CD4-positive, alpha-beta T cell treated with Interleukin-17A for 4 hours (primary cell): ENCODE measurements at places on chromosomes 13 and 19.

GRCh38 chr19:11496391-11497163 lies 9.1 kb downstream of the ZNF653 start:
- peak; percentile 76 for DNase-seq

- DNase-seq, result no peak
Observed at GRCh38 chr13:107118506-107118905, 550.6 kb upstream of the ARGLU1 start.

DNA sequence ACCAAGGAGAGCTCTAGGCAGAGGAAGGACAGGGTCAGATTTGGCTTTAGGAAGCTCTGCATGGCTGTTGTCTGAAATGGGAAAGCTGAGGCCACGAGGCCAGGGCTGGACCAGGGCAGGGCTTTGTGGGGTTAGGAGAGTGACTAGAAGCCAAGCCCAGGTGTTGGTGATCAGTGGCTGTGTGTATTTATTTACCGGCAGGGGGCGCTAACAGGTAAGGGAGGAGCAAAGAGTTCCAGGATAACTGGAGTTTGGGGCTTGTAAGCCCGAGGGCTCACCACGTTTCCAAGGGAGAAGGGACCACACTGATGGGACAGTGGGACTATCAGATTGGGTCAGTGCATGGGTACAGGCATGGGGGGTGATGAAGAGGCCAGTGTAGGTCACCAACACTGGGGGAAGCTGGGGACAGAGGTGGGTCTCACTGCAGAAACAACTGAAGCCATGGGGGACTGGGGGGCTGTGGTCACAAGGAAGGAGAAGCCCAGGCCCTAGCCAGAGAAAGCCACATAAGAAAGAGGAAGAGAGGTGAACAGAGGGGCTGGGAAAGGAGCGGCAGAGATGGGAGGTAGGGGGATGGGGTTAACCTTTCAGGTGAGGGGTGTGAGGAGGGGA lies 3.9 kb downstream of the TMEM147 start:
- DNase-seq, result peak; percentile 75

DNA sequence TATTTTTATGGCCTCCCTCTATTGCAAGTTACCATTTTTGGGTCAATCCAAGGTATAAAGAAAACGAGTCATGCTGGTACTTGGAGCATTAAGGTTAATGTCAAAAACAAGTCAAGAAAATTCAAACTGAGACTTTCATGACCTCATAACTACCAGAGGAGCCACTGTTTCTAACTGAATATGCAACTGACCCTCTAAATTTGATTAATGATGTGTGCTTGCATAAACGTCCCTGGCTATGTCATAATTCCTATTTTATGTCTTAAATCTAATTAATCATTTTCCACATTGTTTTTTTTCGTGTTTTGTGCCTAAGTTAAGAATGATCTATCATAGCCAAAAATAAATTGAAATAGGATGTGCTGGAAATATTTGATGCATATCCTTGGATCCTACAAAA lies 396.7 kb upstream of the GPC6 start:
- no peak for DNase-seq

GRCh38 chr13:38888309-38888708 lies 102.3 kb downstream of the STOML3 start:
- DNase-seq, result no peak

DNA sequence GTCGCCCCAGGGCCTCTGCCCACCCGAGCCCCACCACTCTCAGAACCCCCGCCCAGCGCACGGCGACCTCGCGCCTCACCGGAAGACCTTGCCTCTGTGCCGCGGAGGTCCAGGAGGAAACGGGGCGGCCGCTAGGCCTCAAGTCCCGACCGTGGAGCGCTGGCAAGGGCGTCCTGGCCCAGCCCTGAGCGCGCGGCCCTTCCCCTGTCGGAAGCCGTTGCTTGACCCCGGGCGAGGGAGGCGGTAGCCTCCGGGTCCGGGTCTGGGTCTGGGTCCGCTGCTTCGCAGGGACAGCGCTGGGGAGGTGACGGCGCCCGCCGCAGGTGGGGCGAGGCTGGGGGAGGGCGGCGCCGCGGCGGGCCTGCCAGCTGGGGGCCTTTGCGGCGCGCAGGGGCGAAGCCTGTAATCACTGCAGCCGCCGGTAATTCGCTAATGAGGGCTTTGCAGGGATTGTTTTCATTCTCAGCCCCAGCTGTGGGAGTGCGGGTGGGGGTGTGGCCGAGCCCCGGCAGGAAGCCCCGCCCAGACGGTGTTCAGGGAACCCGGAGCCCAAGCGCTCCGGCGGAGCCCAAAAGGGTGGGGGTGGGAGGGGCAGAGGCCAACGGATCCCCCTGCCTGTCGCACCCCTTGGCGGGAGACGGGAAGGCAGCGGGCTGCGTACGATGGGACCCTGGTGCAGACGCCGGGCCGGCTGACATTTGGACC lies 8.6 kb downstream of the C19orf25 start:
- DNase-seq, result peak; percentile 88

- no peak for DNase-seq
Observed at GRCh38 chr13:53775807-53776206, 747.2 kb downstream of the OLFM4 start.

GRCh38 chr19:15843203-15843893 lies 27.9 kb upstream of the OR10H1 start:
- DNase-seq, result no peak

GRCh38 chr19:51754109-51754508 lies 2.4 kb upstream of the FPR1 start:
- no peak for DNase-seq

GRCh38 chr13:97017322-97017721 lies 23.0 kb upstream of the OXGR1 start:
- no peak for DNase-seq

- DNase-seq, result no peak
Observed at GRCh38 chr13:37288057-37288720, 182.7 kb upstream of the CSNK1A1L start.

GRCh38 chr19:29422047-29422446 lies 103.7 kb upstream of the VSTM2B start:
- no peak for DNase-seq

DNA sequence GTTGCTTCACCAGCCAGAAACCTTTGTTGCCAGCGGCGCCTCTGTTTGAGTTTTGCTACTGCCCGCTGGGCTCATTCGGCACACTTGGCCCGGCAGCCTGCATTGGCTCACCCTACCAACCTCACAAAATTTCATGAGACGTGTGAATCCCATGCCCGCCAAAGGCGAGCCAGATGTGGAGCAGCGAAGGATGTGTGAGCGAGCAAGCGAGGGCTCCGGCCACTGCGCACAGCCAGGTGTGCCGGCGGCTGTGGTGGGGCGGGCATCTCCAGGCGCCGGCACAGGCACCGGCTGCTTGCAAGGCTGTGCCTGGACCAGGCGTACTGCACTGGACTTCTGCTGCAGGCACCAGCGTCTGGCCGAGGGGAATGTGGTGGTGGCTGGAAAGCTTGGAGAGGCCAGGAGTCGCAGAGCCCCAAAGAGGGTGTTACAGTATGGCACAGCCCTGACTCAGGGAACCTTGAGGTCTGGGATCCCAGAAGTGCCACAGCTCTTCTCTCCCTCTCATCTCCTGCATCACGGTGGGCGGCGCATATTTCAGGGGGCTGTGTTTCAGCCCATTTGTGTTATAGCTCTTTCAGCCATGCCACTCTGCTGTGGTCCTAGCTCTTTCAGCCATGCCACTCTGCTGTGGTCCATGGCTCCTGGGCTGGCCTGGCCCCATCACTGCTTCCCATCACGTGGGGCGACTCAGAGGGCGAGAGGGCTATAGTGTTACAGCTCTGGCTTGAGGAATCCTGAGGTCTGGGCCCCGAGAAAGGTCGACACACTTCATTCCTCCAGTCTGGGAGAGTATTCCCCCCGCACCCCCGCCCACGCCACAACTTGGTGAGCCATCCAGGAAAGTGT lies 592.0 kb upstream of the SLITRK5 start:
- no peak for DNase-seq

DNA sequence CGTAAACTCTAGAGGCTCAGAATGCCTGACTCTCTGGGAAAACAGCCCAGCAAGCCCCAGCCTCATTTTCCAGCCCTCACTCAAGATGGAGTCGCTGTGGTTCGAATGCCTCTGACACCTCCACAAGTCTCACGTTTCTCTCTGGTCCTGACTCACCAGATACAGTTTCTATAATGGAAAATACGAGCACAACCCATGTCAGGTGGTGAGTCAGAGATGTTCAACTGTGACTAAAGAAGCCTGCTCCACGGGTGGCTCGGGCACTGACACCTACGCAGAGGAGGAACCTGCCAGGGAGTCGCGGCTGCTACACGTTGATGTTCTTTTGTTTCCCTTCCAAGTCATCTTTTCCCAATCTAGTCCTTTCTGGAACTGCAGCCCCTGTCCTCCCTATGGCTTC lies 87.1 kb upstream of the STK24 start:
- peak; percentile 37 for DNase-seq

- no peak for DNase-seq
Observed at GRCh38 chr13:51542346-51543242, 41.7 kb upstream of the WDFY2 start.

GRCh38 chr19:13639342-13639929 lies 124.9 kb upstream of the MRI1 start:
- DNase-seq, result no peak

GRCh38 chr13:45518525-45519245 lies 53.9 kb downstream of the COG3 start:
- DNase-seq, result no peak

DNA sequence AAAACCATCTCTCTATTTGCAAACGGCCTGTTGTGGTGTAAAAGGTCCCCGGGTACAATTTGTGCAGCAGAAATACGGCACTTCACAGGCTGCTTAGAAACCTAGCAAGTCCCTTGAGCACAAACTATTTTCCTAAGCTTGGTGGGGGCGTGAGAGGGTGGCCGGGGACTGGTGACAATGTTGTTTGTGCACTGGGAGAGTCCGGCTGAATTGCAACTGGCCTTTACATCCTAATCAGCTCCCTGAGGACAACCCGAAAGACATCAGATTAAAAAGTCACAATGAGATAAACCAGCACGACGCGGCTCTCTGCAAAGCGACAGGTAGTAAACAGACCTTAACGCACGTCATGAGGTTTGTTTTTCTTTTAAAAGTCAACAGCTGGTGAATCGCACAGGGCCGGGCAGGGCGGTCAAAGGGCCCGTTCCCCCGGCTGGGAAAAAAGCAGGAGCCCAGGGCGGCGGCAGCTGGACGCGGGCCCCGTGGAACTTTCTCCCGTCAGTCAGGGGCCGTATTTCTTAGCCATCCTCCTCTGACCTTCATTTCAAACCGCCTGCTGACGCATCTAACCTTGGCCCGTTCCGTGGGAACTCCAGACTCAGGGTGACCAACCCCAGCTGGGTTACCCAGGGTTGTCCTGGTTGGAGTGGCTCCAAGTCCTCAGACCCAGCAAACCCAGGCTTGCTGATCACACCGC lies 112.3 kb downstream of the GADD45B start:
- no peak for DNase-seq
